T-helper 2 cell treated with Interferon-gamma antibody and Interleukin-4, amounts not matched to agents 5 μg/mL and 100 μg/mL, for 36 hours (primary cell): ENCODE measurements at places on chromosomes 12 and 14.

DNA sequence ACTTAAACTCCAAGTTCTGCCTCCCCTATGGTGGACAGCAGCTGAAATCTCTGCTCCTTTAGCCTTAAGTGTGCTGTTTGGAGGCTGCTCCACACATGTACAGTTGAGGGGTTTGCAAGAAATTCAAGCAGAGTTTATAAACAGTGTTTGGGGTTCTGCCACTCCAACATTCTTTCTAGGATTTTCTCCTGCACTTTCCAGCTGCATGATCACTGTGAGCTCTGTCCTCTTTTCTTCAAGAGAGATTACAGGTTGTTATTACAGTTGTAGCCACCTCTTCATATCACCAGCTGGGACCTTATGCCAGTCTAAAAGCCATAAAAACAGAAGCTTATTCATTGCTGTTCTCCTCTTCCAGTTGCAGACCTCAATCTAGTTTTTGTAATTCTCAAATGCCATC is 8.4 kb downstream of the ZBTB25 start:
- no peak for DNase-seq
- no peaks in the 10 kb centered on the region for H3K27me3 ChIP-seq
- H3K36me3 ChIP-seq = peaks cover 56% of the 10 kb centered on the region
- peaks cover 43% of the 10 kb centered on the region for H3K4me1 ChIP-seq
- no peak overlapping the region for H3K27ac ChIP-seq
- H3K4me3 ChIP-seq = no peak overlapping the region

GRCh38 chr14:56569174-56569573 is 10.4 kb upstream of the TMEM260 start:
- H3K36me3 ChIP-seq = no peaks in the 10 kb centered on the region
- H3K27me3 ChIP-seq = peaks cover 9% of the 10 kb centered on the region
- no peak overlapping the region for H3K4me3 ChIP-seq

- no peak overlapping the region for H3K27ac ChIP-seq
- no peak for DNase-seq
- H3K4me1 ChIP-seq = peaks cover 22% of the 10 kb centered on the region
- peak overlapping the region; percentile 88 for H3K4me3 ChIP-seq
- H3K27me3 ChIP-seq = peaks cover 40% of the 10 kb centered on the region
Observed at GRCh38 chr12:70367258-70368141, 1.4 kb downstream of the KCNMB4 start.

DNA sequence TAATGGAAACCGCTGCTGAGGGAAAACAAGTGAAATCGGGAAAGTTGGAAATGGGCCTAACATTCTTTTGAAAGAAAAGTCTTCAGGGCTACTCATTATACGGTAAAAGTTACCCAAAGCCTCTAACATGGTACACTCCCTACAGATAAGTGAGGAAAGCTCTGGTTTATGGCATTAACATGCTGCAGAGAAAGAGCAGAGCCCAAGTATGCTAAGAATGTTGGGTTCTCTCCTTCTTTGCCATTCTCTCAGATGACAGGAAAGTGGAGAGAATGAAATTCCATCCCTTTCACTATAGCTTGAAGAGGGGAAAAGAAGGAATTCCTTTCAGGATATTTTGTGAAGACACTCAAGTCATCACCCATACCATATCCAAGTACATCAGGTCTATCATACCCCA is 348.0 kb downstream of the SEC23A start:
- H3K36me3 ChIP-seq = no peaks in the 10 kb centered on the region
- H3K27me3 ChIP-seq = no peaks in the 10 kb centered on the region
- no peaks in the 10 kb centered on the region for H3K4me1 ChIP-seq
- H3K27ac ChIP-seq = no peak overlapping the region

- no peaks in the 10 kb centered on the region for H3K36me3 ChIP-seq
- no peak overlapping the region for H3K27ac ChIP-seq
- peaks cover 3% of the 10 kb centered on the region for H3K27me3 ChIP-seq
- H3K4me3 ChIP-seq = no peak overlapping the region
Observed at GRCh38 chr12:54370171-54370730, 6.0 kb upstream of the GPR84 start.

GRCh38 chr12:21073129-21073528 is 57.9 kb upstream of the SLCO1B1 start:
- H3K4me1 ChIP-seq = no peaks in the 10 kb centered on the region
- no peaks in the 10 kb centered on the region for H3K27me3 ChIP-seq
- H3K4me3 ChIP-seq = no peak overlapping the region
- no peak for DNase-seq

GRCh38 chr14:38185671-38186070 is 22.0 kb upstream of the SSTR1 start:
- H3K27me3 ChIP-seq = no peaks in the 10 kb centered on the region
- H3K4me1 ChIP-seq = no peaks in the 10 kb centered on the region
- H3K4me3 ChIP-seq = no peak overlapping the region
- no peak for DNase-seq

- no peak for DNase-seq
- peaks cover 18% of the 10 kb centered on the region for H3K4me1 ChIP-seq
- peak overlapping the region; percentile 87 for H3K4me3 ChIP-seq
- H3K36me3 ChIP-seq = no peaks in the 10 kb centered on the region
- H3K27ac ChIP-seq = peak overlapping the region; percentile 82
- no peaks in the 10 kb centered on the region for H3K27me3 ChIP-seq
Observed at GRCh38 chr12:123270214-123271000, 1.2 kb downstream of the CDK2AP1 start.

DNA sequence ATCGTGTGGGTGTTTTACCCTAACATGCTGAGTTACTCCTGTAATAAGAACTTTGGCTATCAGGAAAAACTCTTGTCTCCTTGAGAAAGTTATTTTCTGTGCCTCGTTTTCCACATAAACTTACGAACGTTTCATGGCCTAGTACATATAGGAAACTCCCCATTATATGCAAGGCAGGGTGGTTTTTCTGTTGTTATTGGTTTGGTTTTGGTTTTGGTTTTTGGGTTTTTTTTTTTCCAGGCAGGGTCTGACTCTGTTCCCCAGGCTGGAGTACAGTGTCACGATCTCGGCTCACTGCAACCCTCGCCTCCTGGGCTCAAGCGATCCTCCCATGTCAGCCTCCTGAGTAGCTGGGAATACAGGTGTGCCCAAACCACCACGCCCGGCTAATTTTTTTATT is 5.5 kb downstream of the OR6C3 start:
- H3K36me3 ChIP-seq = no peaks in the 10 kb centered on the region
- H3K4me3 ChIP-seq = no peak overlapping the region
- peaks cover 4% of the 10 kb centered on the region for H3K27me3 ChIP-seq
- H3K27ac ChIP-seq = no peak overlapping the region

DNA sequence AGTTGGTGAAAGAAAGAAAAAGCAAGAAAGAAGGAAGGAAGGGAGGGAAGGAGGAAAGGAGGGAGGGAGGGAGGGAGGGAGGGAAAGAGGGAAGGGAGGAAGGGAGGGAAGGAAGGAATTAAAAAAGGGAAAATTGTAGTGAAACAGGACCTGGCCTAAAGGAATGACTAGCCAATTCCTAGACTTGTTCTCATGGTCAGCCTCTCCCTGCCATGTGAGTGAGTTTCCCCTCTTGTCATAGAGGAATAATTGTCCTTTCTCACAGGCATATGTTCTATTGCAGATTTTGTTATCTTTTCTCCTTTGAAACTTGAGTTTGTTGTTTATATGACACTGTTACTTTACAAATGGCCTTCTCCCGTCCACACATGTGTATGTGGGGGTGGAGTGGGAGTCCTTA is 81.9 kb downstream of the TMEM260 start:
- H3K4me1 ChIP-seq = no peaks in the 10 kb centered on the region
- no peaks in the 10 kb centered on the region for H3K36me3 ChIP-seq
- H3K27ac ChIP-seq = no peak overlapping the region
- no peak for DNase-seq
- no peaks in the 10 kb centered on the region for H3K27me3 ChIP-seq

- peaks cover 5% of the 10 kb centered on the region for H3K4me1 ChIP-seq
- no peak overlapping the region for H3K4me3 ChIP-seq
- no peaks in the 10 kb centered on the region for H3K36me3 ChIP-seq
- H3K27ac ChIP-seq = no peak overlapping the region
Observed at GRCh38 chr12:52011602-52012214, 5.0 kb downstream of the TAMALIN start.

DNA sequence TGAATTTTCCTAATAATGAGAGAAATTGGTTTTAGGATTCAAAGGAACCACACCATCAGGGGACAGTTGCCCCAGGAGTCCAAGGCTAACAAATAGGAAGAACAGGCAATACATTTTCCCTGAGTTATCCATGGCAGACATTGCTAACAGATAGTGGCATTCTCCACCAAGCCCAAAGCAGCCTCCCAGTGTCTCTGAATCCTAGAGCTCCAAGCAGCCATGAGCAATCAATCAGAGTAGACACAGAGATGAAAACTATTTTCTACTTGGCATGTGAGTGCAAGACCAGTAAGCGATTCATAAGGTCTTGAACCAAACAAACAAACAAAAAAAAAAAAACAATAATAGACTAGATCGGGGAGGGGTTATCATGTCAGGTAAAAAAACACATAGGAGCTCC is 515.7 kb downstream of the MED13L start:
- H3K27ac ChIP-seq = no peak overlapping the region
- H3K4me1 ChIP-seq = no peaks in the 10 kb centered on the region
- no peak for DNase-seq
- no peak overlapping the region for H3K4me3 ChIP-seq
- H3K27me3 ChIP-seq = no peaks in the 10 kb centered on the region

GRCh38 chr14:59320763-59321625 is 132.5 kb downstream of the DAAM1 start:
- H3K27me3 ChIP-seq = peaks cover 2% of the 10 kb centered on the region
- peaks cover 10% of the 10 kb centered on the region for H3K4me1 ChIP-seq
- no peak for DNase-seq
- H3K36me3 ChIP-seq = no peaks in the 10 kb centered on the region
- H3K4me3 ChIP-seq = no peak overlapping the region
- H3K27ac ChIP-seq = no peak overlapping the region

GRCh38 chr12:92357584-92358261 is 212.1 kb upstream of the BTG1 start:
- DNase-seq = no peak
- no peak overlapping the region for H3K27ac ChIP-seq
- no peaks in the 10 kb centered on the region for H3K27me3 ChIP-seq

DNA sequence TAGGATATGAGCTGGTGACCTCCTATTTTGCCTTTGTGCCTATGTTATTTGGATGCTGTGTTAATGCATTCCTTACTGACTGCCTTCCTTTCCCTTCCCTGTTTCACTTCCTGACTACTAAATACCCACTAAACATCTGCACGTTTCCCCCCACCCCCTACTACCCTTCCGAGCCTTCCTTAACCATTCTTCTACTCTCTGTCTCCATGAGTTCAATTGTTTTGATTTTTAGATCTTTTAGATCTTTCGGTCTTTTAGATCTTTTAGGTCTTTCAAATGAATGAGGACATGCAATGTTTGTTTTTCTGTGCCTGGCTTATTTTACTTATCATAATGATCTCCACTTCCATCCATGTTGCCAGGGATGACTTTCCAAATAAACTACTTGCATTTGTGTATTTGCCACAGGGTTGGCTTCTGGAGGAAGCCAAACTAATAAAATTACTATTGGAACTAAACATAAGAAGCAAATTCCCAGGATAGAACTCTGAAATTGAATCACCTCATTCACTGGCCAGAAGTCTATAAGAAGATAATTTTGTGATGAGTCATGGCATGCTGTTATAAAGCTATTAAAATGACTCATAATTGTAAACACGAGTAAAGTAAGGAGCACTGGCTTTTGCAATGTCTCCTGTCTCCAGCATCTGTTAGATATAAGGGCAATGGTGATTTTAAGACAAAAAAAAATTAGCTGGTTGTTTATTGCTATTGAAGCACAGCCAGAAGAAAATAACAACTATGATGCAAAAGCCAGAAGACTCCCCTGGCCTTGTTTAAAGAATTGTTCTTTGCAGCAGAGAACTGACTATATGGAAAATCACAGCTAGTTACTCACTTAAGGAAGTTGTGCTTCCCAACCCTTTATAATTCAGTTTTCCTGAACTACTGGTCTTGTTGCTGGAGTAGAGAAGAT is 586.3 kb downstream of the LRFN5 start:
- H3K4me1 ChIP-seq = no peaks in the 10 kb centered on the region
- no peak overlapping the region for H3K4me3 ChIP-seq
- DNase-seq = no peak
- no peaks in the 10 kb centered on the region for H3K27me3 ChIP-seq
- no peaks in the 10 kb centered on the region for H3K36me3 ChIP-seq

GRCh38 chr12:118102609-118103008 is 1.2 kb downstream of the VSIG10 start:
- peak overlapping the region; percentile 92 for H3K4me3 ChIP-seq
- H3K4me1 ChIP-seq = peaks cover 6% of the 10 kb centered on the region
- peaks cover 19% of the 10 kb centered on the region for H3K27me3 ChIP-seq
- DNase-seq = no peak
- H3K27ac ChIP-seq = no peak overlapping the region

DNA sequence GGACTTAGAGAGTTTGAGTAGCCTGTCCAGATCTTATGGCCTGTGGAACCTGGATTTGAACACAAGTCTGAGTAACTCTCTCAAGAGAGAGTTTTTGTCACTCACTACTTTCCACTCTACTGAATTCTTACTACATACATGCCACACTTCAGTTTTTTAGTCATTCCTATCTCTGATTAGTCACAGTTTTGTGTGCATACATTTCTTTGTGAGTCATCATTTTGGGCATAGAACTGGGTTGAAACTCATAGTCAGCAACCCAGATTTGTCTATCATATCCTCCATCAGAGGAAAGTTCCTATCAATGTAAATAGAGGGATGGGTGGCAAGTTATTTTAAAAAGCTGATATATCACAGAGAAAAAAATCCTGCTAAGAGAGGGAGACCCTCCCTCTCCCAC is 42.9 kb downstream of the FLRT2 start:
- H3K4me1 ChIP-seq = no peaks in the 10 kb centered on the region
- no peak for DNase-seq
- H3K36me3 ChIP-seq = no peaks in the 10 kb centered on the region
- no peak overlapping the region for H3K4me3 ChIP-seq

DNA sequence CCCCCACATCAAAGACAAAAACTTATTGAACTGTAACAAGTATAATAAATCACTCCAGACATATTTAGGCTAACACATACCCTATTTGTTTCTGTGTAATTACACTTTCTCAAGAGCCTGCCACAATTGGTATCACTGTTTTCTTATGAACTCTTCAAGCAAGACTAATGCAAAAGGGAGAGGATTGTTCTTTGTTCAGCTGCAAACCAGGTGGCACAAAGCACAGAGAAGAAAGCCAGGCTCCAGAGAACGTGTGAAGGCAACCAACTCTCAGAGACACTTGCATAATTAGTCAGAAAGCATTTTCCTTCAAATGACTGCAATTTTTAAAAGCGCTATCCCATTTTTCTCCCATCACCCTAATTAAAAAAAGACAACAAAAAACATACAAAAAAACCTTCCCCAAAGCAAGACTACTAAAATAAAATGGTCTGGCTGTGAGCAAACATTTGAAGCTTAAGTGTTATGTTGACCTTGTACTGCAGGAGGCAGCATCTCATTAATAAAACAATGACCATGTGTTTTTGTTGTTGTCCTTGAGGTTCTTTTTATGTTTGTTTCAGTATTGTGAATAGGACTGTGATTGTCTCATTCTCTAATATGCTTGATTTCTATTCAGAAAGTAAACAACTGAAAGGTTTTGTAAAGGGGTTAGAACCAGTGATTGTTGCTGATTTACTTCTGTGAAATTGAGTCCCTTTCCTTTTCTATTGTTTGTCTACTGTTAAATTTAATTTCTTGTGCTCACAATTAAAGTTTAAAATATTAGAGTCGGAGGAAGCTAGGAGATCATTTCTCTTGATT is 452.7 kb upstream of the PDE3A start:
- no peaks in the 10 kb centered on the region for H3K36me3 ChIP-seq
- DNase-seq = no peak
- H3K4me3 ChIP-seq = no peak overlapping the region
- peaks cover 3% of the 10 kb centered on the region for H3K27me3 ChIP-seq
- H3K27ac ChIP-seq = no peak overlapping the region

GRCh38 chr12:5295151-5295550 is 136.8 kb upstream of the NTF3 start:
- no peak overlapping the region for H3K4me3 ChIP-seq
- H3K36me3 ChIP-seq = no peaks in the 10 kb centered on the region
- H3K4me1 ChIP-seq = no peaks in the 10 kb centered on the region
- H3K27me3 ChIP-seq = peaks cover 2% of the 10 kb centered on the region
- no peak for DNase-seq
